ENCODE measurements at places on chromosomes 13 and 19. TPM values are rescaled to one million over a fixed set of nuclear protein-coding genes. Genes with fewer than 3 reads are reported as not detected.
A peak's percentile ranks its signal among the peaks of the same experiment; 100 is the strongest.

Gene FCHO1
- 35.8 TPM for total RNA-seq

Gene FBXL12
- total RNA-seq, result 30.5 TPM

Gene OR4F17
- total RNA-seq, result not detected

Gene CSNK1G2
- 51.1 TPM for total RNA-seq

DNA sequence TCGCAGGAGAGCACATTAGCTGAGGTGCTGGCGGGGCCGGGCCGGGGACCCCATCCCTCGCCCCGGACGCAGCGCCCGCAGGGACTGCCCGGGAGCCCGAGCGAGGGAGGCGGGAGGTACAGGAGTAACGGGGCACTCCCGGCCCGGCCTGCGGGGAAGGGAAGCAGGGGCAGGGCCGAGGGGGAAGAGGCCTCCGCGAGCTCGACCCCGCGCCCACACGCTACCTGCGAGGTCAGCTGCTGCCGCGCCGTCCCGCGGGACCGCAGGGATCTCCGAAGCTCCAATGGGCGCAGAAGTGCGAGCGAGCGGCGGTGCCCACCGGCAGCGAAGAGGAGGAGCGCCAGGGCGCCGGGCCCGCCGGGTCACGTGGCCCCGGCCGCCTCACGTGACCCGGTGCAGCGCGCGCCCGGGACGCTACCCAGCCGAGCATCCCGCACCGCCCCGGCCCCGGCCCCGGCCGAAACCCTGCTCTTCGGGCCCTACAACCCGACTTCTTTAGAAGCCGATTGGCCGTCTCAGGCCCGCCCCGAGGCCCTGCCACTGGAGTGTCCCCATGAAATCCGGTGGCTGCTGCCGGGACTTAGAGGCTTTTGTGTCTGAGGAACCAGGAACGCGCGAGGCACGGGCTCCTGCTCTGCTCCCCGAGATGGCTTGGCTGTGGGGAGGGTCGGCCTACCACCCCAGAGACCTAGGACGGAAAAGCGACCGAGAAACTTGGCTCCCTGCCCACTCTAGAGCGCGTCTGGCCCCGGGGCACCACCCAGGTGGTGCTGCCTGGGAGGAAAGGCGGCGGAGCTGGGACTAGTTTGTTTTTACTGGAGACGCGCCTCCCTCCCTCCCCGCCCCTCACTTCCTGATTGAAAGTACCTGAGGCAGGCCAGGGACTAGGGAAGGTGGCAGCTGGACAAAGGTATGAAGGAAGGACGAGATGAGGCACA, at the start of gene RCBTB1:
TSS of gene RCBTB1 (minus strand) at position 339 of the 938 bp plus-strand sequence. CDS start 18,279 bp downstream, outside the sequence.
- H3K4me1 ChIP-seq, result peaks cover 14% of the 10 kb centered on the region
- peak within 1 kb of the TSS; percentile 80 for H3K27ac ChIP-seq
- peak; percentile 81 for DNase-seq
- no peaks in the 10 kb centered on the region for H3K27me3 ChIP-seq
- H3K4me3 ChIP-seq, result peak within 1 kb of the TSS; percentile 96

DNA sequence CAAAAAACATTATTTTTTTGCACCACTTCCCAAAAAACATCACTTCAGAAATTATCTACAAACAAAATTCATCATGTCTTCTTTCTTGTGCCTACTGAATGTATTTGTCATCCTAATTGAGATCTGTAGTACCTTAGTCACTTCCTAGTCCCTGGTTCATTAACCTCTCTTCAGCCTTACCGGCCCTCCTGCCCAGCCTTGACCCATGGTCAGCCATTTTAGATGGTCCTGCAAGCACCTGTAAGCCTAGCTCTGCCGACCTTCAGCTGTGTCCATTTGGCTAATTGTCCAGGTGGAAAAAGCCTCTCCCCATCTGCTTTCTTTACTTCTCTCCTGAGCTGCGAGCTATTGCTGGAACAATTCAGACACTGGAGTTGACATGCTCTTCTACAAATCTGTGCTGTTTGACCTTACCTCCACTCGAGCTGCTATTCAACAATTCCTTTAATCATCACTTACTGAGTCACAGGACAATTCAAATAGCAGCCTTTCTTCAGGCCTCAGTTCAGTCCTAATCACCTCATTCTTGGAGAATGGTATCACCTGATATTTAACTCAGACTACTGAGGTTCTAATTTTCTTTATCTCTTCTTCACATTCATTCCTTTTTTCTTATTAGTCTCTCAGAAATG, 882.5 kb downstream of the PCDH9 start:
- no peak overlapping the region for H3K27ac ChIP-seq
- no peaks in the 10 kb centered on the region for H3K36me3 ChIP-seq
- no peak for DNase-seq
- H3K27me3 ChIP-seq, result no peaks in the 10 kb centered on the region

DNA sequence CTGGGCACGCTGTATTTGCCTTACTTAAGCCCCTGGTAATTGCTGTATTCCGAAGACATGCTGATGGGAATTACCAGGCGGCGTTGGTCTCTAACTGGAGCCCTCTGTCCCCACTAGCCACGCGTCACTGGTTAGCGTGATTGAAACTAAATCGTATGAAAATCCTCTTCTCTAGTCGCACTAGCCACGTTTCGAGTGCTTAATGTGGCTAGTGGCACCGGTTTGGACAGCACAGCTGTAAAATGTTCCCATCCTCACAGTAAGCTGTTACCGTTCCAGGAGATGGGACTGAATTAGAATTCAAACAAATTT, 676 bp downstream of the BRCA2 start:
- peak overlapping the region; percentile 100 for H3K27ac ChIP-seq
- H3K4me3 ChIP-seq, result peak overlapping the region; percentile 89
- no peak for DNase-seq
- H3K4me1 ChIP-seq, result peaks cover 10% of the 10 kb centered on the region
- no peaks in the 10 kb centered on the region for H3K27me3 ChIP-seq

DNA sequence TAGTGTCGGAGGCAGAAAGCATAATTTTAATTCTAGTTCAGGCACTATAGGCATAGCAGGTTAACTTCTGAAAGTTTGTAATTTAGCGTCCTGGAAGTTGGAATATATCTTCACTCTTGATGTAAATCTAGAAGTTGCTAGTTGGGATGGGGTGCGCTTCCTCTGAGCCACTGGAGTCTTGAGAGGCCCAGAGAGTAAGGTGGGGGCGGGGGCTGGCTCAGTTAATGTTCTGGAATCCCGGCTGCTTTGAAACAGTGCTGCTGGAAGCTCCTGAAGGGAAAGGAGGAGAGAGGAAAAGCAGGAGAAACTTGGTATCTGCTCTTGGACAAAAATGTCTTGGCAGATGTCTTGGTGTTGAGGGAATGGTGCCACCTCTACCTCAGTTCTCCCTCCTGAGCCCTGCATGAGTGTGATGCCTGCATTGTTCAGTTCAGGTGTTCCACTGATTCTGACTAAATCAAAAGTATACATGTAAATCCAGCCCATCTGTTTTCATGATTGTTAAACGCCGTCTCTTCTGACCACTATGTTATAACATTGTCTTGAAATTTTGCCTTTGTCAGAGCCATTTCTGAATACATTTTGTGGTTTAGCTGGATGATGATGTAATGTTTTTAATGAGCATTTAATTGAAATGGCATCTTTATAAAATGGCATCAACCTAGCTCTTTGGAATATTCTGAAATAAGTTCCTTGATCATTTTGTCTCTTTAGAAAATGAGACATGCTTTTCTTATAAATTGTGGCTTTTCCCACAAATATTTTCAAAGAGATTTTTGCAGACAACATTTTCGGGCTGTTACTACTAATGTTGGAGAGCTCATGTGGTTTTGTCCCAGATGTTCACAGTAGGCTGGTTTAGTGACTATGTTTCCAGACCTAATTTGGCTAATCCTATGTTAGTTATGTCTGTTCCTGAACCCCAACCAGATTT, 202.7 kb downstream of the SHISA2 start:
- H3K36me3 ChIP-seq, result no peaks in the 10 kb centered on the region
- H3K4me1 ChIP-seq, result peaks cover 29% of the 10 kb centered on the region
- H3K27ac ChIP-seq, result no peak overlapping the region
- no peak overlapping the region for H3K4me3 ChIP-seq

GRCh38 chr19:41339936-41340335, 13.8 kb downstream of the TGFB1 start:
- no peak overlapping the region for H3K4me3 ChIP-seq
- no peaks in the 10 kb centered on the region for H3K27me3 ChIP-seq
- DNase-seq, result no peak
- peaks cover 35% of the 10 kb centered on the region for H3K4me1 ChIP-seq
- H3K36me3 ChIP-seq, result peaks cover 35% of the 10 kb centered on the region

DNA sequence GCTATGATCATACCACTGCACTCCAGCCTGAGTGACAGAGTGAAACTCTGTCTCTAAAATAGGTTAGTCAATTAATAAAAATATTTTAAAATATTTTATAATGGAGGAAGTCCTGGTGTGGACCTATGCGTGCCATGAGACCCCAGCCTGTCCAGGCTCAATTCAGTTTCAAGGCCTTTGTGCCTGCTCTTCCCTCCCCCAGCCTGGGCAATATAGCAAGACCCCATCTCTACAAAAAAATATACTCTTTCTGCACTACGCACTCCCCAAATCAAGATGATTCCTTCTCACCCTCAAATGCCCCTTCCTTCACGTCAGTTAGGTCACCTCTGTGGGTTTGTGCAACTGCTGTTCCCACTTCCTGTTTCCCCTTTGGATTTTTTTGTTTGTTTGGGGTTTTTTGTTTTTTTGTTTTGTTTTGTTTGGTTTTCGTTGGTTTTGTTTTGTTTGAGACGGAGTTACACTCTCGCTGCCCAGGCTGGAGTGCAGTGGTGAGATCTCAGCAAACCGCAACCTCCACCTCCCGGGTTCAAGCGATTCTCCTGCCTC, 1.4 kb upstream of the HSH2D start:
- peaks cover 3% of the 10 kb centered on the region for H3K27me3 ChIP-seq
- no peak for DNase-seq
- H3K4me3 ChIP-seq, result peak overlapping the region; percentile 18
- no peak overlapping the region for H3K27ac ChIP-seq
- H3K4me1 ChIP-seq, result peaks cover 26% of the 10 kb centered on the region

All from activated naive CD8-positive, alpha-beta T cell treated with anti-CD3 and anti-CD28 coated beads for 36 hours (primary cell).